Stimulated activated naive CD8-positive, alpha-beta T cell treated with anti-CD3 and anti-CD28 coated beads, Interleukin-15, amount 100 ng/mL, for 72 hours (primary cell): ENCODE measurements at places on chromosomes 1 and 21.

DNA sequence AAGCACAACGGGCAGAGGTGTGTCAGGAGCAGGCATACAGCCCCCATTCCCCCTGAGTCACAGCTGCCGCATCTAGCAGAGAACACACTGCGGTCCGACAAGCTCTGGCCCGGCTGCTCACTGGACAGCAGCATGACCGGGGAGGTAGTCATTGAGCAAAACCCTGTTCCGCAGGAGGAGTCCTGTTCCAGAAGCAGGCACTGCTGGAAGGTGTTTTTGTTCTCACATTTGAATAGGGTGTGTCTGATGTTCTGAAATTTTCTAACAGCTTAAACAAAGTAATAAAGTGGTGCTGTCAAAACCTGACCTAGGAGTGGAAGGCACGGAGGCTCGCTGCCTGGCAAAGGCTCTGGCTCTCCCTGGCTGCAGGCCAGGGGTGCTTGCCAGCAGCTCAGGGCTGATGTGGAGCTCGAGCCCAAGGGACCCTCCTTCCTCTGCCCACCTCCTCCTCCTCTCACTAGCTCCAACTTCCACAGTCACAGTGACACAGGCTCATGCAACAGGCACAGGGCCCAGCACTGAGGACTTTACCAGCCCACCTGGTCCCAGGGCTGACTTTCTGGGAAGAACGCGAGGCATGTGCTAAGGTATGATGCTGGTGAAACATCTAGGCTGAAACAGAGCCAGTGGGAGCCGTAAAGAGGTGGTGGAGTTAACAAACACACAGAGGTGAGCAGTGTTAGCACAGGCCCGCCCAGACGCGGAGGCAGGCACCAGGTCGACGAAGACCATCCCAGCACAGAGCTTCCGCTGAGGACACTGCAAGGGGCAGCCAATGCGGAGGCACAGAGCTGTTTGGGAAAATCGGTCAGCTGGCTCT lies 118.6 kb upstream of the IFFO2 start:
- DNase-seq: no peak

DNA sequence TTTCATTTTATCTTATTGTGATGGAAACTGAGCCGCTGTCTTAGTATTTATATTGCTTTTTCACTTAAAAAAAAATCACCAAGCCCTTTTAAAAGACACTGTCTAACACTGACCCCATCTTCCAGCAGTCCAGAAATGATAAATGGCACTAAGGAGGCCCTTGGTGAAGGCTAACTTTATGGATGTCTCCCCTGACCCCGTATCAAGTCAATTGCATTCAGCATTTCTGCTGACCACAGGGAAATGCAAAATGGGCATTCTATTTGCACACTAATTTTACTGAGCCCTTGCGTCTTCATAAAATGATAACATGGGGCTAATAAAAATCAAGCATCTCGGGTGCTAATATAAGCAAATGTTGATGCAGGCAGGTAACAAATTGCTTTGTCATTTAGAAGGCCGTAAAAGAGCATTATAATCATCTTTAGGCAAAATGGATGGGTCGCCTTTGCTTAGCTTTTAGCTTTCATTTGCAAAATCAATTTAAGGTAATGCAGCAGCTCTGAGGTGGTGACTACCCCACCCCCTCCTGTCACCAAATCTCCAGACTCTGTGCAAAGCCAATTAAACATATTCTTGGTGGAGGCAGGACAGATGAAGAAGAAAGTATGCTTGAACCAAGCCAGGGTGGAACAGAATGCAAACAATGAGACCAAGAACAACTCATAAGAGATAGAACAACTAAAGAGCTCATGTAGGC lies 110.8 kb downstream of the BEND5 start:
- DNase-seq: no peak

DNA sequence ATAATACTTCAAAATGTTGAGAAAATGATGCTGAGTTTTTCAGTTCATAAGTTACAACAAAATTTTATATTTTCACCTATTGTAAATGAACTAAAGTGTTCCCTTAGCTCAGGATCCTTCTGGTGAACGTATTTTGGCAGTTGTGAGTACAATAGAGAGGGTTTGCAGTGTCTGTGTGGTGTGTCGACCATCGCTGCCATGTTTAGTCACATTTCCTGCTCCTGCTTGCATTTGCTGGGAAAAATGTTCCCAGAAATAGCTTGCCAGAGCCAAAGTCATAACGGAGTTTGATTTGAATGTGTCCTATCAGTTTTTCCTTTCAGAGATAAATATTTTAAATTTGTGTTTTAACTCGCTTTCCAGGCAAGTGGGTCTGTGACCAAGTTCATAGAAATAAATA lies 117.1 kb upstream of the COL6A1 start:
- DNase-seq: no peak

DNA sequence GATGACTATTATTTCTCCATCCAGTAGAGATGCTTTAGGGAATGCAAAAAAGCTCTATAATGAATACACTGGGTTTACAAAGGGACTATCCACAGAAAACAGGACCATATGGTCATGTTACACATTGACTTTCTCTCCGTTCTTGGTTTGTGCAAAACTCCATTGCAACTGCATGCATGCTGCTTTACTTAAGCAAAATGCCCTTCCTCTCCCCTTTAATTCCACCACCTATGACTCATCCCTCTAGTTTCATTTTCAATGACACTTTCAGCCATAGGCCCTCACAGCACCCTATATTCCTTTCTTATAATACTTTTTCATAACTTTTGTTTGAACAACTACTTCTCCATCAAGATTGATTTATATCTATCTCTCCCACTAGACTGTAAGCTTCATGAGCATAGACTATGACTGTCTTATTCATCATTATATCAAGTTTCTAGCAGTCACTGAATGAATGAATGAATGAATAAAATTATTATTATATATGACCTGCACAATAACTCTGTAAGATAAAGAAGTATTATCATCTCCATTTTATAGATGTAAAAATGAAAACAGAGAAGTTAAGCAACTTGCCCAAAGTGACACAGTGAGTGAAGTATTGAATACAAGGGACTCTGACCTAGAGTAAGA lies 248.9 kb downstream of the PLPP3 start:
- DNase-seq: no peak

DNA sequence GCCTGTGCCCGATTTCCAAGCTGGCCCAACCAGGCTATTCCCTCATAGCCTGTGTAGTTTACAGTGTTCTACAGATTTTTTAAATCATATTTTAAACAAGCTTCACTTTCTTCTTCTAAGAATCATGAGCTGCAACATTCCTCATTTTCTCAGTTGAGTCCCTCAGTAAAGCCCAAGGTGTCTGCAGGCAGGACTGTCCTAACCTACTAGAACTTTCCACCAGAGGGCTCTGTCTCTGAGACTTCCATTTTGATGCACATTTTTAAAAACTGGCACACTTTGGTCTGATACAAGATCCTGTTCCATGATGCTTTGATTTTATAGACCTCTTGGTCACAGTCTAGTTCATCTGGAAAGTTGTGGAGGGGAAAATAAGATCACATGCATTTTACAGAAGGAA lies 21.6 kb upstream of the SLAMF6 start:
- no peak for DNase-seq

GRCh38 chr21:15455819-15456462 lies 273.8 kb upstream of the USP25 start:
- no peak for DNase-seq

- no peak for DNase-seq
Measured at GRCh38 chr1:213951876-213952275, 35.9 kb upstream of the PROX1 start.

GRCh38 chr1:181083842-181084605 lies 4.5 kb upstream of the IER5 start:
- peak; percentile 37 for DNase-seq

DNA sequence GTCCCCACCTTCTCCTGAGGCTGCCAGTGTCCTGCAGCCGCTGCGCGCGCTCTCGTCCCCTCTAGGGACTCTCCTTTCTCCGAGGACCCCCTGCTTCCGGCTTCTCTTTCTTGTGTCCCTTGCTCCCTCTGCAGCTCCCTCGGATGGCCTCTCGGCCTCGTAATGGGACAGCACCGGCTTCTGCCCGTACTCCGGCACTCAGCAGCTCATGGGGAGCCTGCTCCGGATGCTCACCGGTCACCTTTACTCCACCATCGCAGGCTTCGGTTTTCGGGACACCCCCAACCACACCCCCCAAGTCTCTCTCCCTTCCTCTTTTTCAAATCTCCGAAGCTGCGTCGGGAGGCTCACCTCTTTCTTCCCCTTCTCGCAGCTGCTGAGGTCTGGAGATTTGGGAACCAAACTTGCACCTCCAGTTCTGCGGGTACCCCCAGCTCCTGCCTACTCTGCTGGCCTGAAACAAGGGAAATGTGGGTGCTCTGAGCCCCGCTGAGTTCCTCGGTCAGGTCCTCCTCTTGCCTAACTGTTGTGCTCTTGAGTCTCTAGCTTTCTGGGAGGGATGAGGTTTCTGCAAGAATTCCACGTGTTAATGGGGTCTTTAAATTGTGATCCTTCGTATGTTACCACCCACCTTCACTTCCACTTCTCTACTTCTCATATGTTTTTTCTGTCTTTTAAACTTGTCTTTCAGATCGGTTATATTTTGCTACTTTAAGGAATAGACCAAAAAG lies 930 bp downstream of the CDC14A start:
- peak; percentile 76 for DNase-seq

GRCh38 chr1:17276568-17276967 lies 27.7 kb downstream of the PADI3 start:
- DNase-seq: no peak

GRCh38 chr21:45017039-45017960 lies 57.1 kb upstream of the ADARB1 start:
- no peak for DNase-seq

- DNase-seq: no peak
Measured at GRCh38 chr1:178652506-178653490, 72.2 kb upstream of the RALGPS2 start.

GRCh38 chr21:42059141-42059540 lies 12.0 kb upstream of the UMODL1 start:
- DNase-seq: no peak

GRCh38 chr1:234368320-234369032 lies 4.8 kb upstream of the COA6 start:
- no peak for DNase-seq

DNA sequence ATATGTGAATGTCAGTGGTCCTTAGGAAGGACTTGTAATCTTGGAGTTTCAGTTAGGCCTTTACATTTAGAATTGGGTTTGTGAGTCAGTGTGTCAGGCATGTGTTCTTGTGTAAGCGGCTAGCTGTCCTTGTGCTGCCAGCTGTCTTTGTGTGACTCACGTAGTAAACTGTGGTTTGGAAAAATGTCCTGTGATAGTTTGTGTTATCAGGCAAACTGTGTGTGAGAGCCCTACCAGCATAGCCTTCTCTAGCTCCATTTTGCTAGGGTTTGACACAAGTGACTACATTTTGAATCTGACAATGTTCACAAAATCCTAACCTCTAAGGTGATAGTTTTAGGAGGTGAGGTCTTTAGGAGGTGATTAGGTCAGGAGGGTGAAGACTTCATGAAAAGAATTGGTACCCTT lies 6.9 kb upstream of the SLC35D1 start:
- no peak for DNase-seq

- DNase-seq: peak; percentile 86
Measured at GRCh38 chr1:160768295-160768657, 27.7 kb upstream of the LY9 start.

GRCh38 chr1:154572468-154573167 lies 5.0 kb downstream of the CHRNB2 start:
- no peak for DNase-seq

GRCh38 chr1:91020486-91020885 lies 1.3 kb downstream of the ZNF644 start:
- no peak for DNase-seq

DNA sequence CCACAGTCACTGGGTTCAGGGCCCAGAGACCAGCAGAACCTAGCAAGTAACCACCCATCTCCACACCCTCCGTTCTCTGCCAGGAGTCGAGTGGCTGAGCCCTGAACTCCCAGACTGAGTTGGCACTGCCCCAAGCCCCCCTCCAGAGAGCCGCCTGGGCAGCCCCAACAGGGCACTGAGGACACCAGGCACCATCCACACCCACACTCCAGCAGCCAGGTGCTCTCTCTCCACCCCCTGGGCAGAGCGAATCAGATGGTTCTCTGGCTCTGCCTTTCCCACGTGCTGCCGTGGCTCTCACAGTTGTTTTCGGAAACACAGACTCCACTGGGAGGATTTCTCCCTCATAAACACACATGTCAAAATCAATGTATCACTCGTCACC lies 13.6 kb downstream of the WDR4 start:
- no peak for DNase-seq

GRCh38 chr1:76065270-76065669 lies 9.3 kb upstream of the ST6GALNAC3 start:
- no peak for DNase-seq

GRCh38 chr1:235953801-235954200 lies 87.1 kb upstream of the LYST start:
- DNase-seq: no peak

- no peak for DNase-seq
Measured at GRCh38 chr1:31714442-31715086, 10.7 kb upstream of the COL16A1 start.

- no peak for DNase-seq
Measured at GRCh38 chr1:6288665-6289064, 27.8 kb upstream of the GPR153 start.

GRCh38 chr1:248750496-248750895 lies 5.1 kb downstream of the LYPD8 start:
- no peak for DNase-seq

DNA sequence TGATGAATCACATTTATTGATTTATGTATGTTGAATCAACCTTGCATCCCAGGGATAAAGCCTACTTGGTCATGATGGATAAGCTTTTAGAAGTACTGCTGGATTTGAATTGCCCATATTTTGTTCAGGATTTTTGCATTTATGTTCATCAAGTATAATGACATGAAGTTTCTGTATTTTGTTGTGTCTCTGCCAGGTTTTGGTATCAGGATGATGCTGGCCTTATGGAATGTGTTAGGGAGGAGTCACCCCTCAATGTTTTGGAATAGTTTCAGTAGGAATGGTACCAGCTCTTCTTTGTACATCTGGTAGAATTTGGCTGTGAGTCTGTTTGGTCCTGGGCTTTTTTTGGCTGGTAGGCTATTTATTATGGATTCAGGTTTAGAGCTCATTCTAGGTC lies 1643.1 kb upstream of the B3GALT2 start:
- no peak for DNase-seq

DNA sequence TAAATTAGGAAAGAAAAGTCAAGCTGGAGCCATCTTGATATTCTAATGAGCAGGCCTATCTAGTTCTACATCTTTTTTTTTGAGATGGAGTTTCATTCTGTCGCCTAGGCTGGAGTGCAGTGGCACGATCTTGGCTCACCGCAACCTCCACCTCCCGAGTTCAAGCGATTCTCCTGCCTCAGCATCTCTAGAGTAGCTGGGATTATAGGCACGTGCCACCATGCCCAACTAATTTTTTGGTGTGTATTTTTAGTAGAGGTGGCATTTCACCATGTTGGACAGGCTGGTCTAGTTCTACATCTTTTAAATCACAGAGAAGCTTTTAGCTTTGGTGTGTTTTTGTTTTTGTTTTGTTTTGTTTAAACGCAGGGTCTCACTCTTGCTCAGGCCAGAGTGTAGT lies 6.8 kb downstream of the TMEM69 start:
- no peak for DNase-seq

- DNase-seq: no peak
Measured at GRCh38 chr1:245116751-245117150, 38.0 kb upstream of the KIF26B start.

- no peak for DNase-seq
Measured at GRCh38 chr1:154179946-154180687, 11.8 kb downstream of the TPM3 start.
